ENCODE measurements at places on chromosomes 1 and 21. TPM values are rescaled to one million over a fixed set of nuclear protein-coding genes. Genes with fewer than 3 reads are reported as not detected.

- DNase-seq, result no peak
These were observed 25.5 kb upstream of the CSF3R start for GRCh38 chr1:36508257-36508656.

DNA sequence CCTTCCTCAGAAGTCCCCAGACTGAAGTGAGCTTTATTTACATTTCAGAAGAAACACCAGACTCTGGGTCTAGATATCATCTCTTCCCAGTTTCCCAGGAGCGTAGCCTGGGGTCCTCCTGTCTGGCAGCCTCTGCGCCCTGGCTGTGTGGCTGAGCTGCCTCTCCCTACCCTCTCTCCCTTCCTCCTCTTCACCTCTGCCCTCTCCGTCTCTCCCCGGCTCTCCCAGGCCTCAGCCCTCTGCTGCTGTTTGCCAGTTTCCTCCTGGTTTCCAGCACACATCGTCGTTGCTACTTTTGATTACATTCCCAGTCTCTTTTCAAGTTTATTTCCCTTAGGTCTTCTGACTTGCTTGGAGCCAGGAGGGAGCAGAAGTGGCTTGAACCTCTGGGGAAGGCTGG, 91.1 kb upstream of the DISP3 start:
- no peak for DNase-seq

Gene ITLN2
- total RNA-seq, result not detected

Gene DMBX1
- total RNA-seq, result not detected

Gene VAV3
- 5.6 TPM for total RNA-seq

Gene TNFRSF18
- total RNA-seq, result 17.8 TPM

Gene THEM5
- total RNA-seq, result not detected

Gene AUNIP
- not detected for total RNA-seq

Gene CD5L
- total RNA-seq, result not detected

Gene VAMP3
- total RNA-seq, result 76.9 TPM

Gene IQGAP3
- not detected for total RNA-seq

Measured in CD4-positive, alpha-beta T cell (primary cell).